ENCODE measurements at places on chromosomes 5 and 9.

- no peak for DNase-seq
Observed at GRCh38 chr5:173826086-173826427, 62.1 kb upstream of the CPEB4 start.

DNA sequence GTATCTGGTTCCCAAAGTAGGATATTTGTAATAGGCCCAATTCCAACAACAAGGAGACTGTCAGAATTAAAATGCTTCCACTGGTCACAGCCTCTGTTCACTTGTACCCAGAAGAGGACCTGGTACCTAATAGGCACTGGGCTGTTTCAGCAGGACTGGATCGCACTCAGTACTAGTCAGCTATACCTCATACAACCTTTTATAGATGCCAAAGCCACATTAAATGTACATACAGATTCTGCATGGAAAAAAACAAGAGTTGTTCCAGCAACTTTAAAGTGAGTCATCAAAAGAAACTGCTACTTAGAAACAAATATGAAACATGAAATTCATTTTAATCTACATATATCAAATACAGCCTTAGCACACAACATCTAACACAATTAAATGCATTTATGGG lies 87.5 kb downstream of the GPR21 start:
- DNase-seq, result no peak

DNA sequence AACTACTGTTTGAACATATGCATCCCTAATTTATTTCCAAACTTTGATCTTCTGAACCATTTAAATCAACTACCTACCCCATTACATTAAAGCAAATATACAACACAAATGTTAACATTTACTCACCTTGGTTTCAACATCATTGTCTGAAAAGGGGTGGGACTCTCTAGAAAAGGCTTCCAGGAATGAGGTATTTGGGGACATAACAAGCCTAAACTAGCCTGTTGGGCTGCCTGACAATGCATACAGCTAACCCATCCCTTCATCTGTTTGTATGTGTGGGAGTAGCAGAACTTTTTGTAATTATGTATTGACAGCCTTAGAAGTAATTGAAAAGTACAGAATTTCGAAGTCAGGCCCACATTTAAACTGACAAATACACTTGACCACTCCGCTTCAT lies 2225.9 kb upstream of the C9orf72 start:
- no peak for DNase-seq

- DNase-seq, result no peak
Observed at GRCh38 chr9:123660691-123661466, 269.0 kb downstream of the DENND1A start.

Data from H9 (cell line).